ENCODE measurements at places on chromosomes 4 and X.

DNA sequence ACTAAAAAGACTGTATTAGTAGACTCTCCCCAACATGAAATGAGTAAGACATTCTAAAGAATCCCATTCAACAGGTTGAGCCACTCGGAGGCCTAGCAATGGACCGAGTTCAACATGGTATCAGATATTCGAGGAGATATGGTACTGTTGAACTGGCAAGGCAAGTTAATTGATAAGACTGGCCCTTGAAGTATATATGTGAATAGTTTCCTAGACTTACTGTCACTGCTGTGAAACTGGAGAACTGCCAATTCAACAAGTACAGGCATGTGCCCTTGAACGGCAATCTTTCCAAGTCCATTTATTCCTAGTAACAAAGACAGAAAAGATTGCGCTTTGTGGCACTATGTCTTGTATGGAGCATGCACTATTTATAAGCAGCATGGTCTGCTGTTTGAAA is 24.4 kb downstream of the FAT1 start:
- DNase-seq = no peak

DNA sequence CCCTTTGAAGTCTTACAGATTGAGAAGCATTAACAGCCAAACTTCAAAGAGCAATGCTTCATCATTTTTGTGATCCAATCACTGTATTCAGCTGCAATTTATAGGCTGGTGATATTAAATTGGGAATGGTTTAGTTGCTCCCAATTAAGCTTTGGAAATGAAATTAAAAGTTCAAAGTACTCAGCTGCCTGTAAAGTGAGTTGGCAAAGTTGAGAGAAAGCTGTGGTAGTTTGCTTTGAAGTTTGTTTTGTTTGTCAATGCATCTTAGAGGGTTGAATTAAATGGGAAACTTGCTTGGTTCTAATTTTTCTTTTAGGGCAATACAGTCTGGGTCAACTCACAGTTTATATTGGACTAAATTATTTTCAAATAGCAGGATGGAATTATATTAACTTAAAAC is 238.4 kb upstream of the CTSO start:
- DNase-seq = no peak

DNA sequence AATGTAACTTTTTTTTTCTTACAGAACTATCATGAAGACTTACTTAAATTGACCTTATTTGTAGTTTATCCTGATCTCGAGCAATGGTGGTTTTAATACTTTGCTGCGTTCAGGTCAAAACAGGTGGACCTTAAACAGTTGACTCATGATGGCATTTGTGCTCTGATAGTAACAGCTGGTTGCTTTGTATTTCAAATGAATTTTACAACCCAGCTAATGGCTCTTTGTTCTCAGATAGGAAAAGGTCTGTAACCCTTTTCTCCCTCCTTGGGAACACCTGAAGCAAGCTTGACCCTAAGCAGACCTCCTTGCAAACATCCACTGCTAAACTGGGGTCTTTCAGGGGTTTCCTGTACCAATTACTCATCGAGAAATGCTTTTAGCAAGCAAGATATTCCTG is 79.2 kb downstream of the F11 start:
- no peak for DNase-seq

- DNase-seq = no peak
Observed at GRCh38 chr4:78806943-78807460, 30.9 kb downstream of the BMP2K start.

DNA sequence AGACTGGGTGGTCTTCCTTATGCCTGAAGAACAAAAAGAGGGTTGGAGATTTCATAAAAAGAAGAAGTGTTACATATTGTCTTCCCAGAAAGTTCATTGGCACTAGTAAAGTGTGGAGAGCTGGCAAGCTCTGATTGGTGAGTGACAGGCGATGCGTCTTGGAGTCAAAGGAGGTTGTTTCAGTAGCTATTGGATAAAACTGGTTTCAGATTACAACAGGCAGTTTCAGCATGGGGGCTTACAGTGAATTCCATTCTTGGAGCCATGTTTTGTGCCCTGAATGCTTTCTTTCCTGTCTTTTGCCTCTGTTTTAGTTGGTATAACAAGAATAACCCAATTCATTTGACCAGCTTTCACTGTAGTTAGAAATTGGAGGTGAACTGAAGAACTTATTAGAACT is 750.5 kb downstream of the ADGRL3 start:
- no peak for DNase-seq

DNA sequence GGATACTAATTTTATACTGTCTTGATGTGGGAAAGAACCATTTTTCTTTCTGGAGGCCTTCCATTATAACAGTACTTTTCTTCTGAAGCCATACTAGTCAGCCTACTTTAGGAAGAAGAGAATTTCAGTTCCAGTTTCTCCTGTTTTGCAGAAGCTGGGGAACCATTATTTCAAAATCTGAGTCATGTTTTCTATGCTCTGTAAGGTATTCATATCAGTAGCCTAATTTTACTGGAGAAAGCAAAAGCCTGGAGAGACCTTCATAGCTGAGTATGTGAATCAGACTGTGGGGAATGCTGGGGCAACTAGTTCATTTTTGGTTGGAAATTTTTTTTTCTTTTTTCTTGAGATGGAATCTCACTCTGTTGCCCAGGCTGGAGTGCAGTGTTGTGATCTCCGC is 22.4 kb downstream of the AFF1 start:
- no peak for DNase-seq

DNA sequence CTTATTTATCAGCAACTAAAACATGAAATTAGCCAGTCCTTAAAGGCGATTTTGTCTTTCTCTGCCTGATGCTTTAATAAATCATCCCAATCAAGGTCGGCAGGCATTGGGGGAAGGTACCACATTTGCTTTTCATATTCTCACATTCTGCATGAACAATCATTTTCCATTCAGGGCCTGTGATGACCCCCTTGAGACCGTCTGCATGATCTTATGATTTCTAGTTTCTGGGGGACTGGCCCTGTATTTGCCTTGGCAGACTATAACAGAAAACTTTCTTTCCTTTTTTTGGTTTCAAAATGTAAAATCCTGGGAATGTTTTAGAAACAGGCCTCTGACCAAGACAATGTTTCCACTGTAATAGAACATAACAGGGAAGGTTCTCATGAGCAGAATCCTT is 296.8 kb downstream of the IDS start:
- DNase-seq = no peak

- DNase-seq = no peak
Observed at GRCh38 chr4:26787461-26788340, 72.9 kb upstream of the STIM2 start.

- DNase-seq = no peak
Observed at GRCh38 chr4:6538575-6538974, 36.4 kb upstream of the MAN2B2 start.
